NCI-H2081 (cell line): ENCODE measurements at places on chromosomes 1 and 21.

GRCh38 chr1:50930965-50931737, 28.9 kb downstream of the FAF1 start:
- no peak for DNase-seq

- no peak for DNase-seq
Measured at GRCh38 chr21:28228636-28228995, 764.1 kb downstream of the LTN1 start.

DNA sequence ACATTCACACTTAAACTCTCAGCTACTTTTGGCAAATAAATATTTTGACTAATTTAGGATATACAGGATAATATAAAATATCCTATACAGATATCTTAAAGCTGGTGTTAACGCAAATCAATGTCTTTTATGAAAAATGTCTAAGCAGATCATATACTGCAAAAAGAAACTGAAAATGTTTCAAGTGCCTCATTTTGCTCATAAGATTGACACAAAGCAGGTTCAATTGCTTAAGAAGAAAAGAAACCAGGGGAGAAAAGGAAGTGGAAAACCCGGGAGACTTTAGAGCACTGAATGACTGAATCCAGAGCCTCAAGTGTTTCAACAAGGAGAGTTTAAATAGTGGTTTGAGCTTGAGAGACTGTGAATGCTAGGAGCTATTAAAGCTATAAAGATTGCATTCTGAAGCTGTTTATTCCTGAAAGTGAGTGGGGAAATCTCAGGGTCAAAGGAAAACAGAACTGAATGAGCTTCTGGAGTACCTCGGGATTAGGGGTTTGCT, 1943.0 kb downstream of the MRPL39 start:
- DNase-seq = no peak

DNA sequence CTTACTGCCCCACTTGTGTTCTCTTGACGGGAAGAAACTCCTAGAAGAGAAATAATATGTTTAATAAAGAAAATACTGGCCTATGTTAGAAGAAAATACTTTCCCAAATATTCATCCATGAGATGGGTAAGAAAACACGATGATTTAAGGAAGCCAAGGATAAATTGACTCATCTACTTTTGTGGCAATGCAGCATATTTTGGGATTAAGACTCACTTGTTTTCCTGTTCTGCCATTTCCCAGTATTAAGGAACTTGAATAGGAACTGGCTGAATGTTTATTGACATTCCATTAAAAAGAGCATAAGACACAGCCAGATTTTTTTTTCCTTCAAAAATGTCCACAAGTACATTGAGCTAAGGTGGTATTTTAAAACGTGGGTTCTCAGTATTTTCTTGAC, 10.9 kb upstream of the ADAMTS5 start:
- DNase-seq = no peak

GRCh38 chr1:51268634-51269033, 32.6 kb downstream of the RNF11 start:
- no peak for DNase-seq
